ENCODE measurements at places on chromosomes 2 and 18. TPM values are rescaled to one million over a fixed set of nuclear protein-coding genes. Genes with fewer than 3 reads are reported as not detected.

The SAG gene
- not detected for total RNA-seq

The CABLES1 gene
- 0.28 TPM for total RNA-seq

The MRO gene
- 1.1 TPM for total RNA-seq

The SF3B6 gene
- total RNA-seq, result 60.1 TPM

The TMEM37 gene
- 0.81 TPM for total RNA-seq

- H3K4me1 ChIP-seq, result no peaks in the 10 kb centered on the region
- no peak overlapping the region for H3K4me3 ChIP-seq
- no peak overlapping the region for H3K27ac ChIP-seq
- H3K36me3 ChIP-seq, result no peaks in the 10 kb centered on the region
- no peak for DNase-seq
Observed at GRCh38 chr2:147588191-147588590, 256.6 kb upstream of the ACVR2A start.

DNA sequence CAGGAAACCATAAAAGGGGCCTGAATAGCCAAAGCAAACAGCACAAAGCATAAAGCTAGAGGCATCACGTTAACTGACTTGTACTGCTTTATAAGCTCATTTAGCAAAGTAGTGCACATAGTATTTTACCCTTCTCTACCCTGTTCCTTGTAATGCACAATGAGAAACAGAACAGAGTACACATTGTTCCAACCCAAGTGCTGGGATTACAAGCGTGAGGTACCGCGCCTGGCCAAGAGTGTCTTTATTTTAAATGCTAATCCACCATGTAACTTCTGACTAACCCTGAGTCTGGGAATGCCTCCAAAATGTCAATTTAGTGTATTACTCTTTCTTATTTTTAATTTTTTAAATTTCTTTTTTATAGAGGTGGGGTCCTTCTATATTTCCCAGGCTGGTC is 46.4 kb upstream of the STON1 start:
- H3K4me3 ChIP-seq, result no peak overlapping the region
- no peak overlapping the region for H3K27ac ChIP-seq
- peaks cover 89% of the 10 kb centered on the region for H3K36me3 ChIP-seq

DNA sequence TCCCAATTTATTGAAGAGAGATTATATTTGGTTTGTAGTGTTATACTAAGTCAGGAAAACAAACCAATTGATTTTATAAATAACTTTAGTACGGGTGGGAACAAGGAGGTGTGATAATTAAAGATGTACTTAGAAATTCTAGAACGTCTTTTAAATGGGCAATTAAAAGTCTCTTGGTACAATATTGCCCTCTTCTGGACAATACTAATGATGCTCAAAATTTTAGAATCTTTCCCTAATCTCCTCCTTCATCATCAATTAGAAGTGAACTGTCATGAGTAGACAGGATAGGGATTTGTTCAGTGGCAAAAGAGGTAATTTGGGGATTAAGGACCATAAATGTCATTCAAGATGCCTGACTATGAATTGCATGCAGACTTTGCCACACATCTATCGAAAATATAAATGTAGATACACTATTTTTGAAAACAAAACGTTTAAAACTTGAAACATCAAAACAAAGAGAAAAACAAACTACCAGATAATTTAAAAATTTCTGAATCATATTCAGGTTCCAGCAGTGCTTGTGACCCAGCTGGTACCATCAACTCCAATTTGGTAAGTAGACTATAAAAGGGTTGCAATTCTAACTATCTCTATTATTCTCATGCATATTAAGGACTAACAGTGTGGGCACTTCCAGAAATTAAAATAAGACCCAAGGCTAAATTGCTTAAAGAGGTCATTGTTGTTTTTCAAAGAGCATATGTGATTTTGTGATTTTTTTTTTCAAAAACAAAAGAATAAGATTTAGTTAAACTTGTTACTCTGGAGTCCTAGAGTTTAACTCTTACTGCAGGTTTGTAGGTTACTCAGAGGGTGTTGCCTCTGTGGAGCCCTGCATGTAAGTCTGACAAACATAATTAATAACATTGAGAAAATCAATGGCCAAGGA is 123.5 kb downstream of the LAMA3 start:
- DNase-seq, result no peak
- no peaks in the 10 kb centered on the region for H3K27me3 ChIP-seq

DNA sequence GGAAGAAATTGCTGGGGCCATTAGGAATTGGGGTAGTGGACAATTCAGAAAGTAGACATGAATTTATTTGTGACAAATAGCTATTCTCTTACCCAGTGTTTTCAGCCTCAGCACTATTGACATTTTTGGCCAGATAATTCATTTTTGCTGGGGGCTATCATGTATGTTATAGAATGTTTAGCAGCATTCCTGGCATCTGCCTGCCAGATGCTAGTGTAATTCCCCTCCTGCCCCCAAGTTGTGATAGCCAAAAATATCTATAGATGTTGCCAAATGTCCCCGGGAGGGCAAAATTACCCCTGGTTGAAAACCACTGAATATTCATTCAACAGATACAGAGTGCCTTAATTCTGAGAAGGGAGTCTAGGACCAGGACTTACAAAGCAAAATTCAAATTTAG is 183.6 kb downstream of the BABAM2 start:
- H3K27me3 ChIP-seq, result no peaks in the 10 kb centered on the region
- H3K4me1 ChIP-seq, result no peaks in the 10 kb centered on the region
- H3K27ac ChIP-seq, result no peak overlapping the region
- no peak overlapping the region for H3K4me3 ChIP-seq
- DNase-seq, result no peak

DNA sequence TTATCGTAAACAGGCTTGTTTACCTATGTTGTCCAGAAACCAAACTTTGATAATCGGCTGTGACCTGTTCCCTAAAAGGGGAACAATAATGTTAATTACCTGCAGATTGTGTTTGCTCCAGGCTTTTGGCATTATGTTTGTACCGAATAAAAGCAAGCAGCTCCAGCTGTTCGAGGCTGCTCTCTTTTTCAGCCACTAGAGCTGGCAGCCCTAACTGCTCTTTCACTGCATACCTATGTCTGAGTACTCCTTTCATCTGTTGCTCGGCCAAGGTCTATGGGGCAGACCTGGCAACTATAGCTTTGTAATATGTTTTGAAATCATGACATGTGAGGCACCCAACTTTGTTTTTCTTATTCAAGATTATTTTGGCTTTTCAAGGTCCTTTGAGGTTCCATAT is 77.8 kb upstream of the EHBP1 start:
- no peaks in the 10 kb centered on the region for H3K4me1 ChIP-seq
- H3K27me3 ChIP-seq, result no peaks in the 10 kb centered on the region

DNA sequence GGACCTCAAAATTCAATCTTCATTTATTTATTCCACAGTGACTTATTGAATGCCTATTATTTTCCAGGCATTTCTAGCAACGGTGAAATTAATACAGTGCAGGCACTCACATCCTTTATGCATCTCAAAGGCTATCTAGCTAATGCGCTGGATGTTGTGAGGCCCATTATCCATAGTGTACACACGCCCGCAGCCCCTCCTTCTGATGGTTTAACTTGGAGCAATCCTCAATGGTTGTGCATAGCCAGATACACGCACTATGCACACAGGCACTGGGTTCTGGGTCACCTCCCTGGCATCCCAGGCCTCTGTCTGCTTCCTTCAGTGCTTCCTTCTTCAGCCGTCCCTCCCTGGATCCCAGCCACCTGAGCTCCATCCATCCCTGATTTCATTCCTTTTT is 108.5 kb upstream of the BOD1L2 start:
- no peaks in the 10 kb centered on the region for H3K4me1 ChIP-seq
- H3K27ac ChIP-seq, result no peak overlapping the region
- no peak overlapping the region for H3K4me3 ChIP-seq
- H3K36me3 ChIP-seq, result no peaks in the 10 kb centered on the region
- H3K27me3 ChIP-seq, result no peaks in the 10 kb centered on the region
- DNase-seq, result no peak

DNA sequence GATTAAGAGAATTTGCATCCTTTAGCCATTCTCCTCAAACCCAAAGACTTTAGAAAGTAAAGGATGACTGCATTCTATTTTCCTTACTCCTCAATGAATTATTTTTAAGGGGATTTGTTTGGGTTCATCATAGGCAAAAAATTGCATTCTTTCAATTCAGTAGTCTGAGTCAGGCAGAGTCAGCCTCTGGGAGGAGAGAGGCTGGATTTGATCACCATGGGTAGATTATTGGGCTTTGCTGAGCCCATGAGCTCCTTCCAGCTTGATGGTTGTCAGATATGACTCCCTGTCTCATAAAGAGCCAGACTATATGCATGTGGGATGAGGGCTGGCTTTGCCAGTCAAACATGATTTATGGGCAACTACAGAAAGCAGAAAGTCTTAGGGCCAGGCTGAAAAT is 101.2 kb downstream of the KCNS3 start:
- H3K4me3 ChIP-seq, result no peak overlapping the region
- H3K27ac ChIP-seq, result no peak overlapping the region
- no peak for DNase-seq
- no peaks in the 10 kb centered on the region for H3K4me1 ChIP-seq
- H3K36me3 ChIP-seq, result no peaks in the 10 kb centered on the region

Measured in heart left ventricle (tissue), 16 donors.